K562 (cell line): ENCODE measurements at places on chromosomes 4 and X. TPM values are rescaled to one million over a fixed set of nuclear protein-coding genes. Genes with fewer than 3 reads are reported as not detected.

DNA sequence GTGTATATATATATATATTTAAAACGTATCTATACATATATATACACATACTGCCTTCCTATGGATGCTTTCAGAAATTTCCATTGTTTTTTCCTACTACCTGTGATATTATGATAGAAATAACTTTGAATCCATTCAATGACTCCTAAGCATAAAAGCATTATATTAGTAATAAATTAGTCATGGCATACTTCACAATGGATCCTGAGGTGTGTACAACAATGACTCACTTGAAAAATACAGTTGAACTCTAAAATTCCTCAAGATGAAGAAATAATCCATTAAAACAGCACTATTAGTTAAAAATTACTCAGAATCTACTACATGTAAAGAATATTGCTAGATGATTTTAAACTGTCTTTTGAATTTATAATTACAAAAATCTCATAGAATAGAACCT lies 201.1 kb downstream of the STPG2 start:
- no peak for DNase-seq

- no peak for DNase-seq
These were observed 78.7 kb downstream of the SUPT20HL2 start for GRCh38 chrX:24235084-24235710.

- no peak for DNase-seq
These were observed 54.2 kb downstream of the SPATA18 start for GRCh38 chr4:52105276-52105675.

DNA sequence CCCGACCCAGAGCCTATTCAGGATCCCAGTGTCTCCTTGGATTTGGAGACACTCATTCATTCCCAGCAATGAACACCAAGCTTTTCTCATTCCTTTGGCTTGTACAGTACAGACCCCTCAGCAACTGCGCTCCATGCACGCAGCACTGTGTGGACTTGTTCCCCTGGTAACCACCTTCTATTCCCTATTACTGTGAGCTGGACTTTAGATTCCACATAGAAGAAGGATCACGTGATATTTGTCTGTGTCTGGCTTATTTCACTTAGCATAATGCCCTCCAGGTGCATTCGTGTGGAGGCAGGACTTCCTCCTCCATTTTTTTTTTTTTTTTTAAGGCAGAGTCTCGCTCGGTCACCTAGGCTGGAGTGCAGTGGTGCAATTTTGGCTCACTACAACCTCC lies 106.4 kb downstream of the PHKA2 start:
- DNase-seq, result no peak

- no peak for DNase-seq
These were observed 177.3 kb upstream of the EMCN start for GRCh38 chr4:100695039-100695654.

DNA sequence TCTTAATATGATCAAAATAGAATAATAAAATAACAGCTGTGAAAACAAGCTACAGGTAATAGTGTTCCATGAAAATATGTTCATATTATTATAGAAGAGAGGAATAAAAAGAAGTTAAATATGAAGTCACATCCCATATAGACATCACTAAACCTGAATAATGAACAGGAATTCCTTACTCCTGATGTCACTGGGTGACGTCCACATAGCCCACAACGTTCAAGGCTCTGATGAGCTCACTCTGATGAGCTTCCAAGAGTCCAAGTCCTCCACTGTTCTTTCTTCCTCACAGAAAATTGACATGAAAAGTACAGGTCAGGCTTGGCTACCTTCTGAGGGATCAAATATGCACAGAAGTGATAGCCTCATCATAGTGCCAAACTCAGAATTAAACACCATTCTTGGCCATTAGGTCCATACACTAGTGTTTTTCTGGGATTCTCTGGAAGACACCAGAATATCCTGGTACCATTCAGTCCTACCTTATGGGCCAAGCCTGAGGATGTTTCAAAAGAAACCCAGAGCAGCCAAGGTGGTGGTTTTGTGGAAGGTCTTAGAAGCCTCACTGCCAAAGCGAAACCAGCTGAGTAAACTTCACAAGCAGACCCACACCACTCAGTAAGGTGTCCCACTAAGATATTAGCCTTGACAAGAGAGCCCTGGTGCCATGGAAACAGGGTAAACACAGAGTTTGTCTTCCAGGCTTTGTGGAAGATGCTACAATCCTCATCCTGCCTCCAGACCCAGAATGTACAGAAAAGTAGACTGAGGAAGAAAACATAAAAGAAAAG lies 138.4 kb upstream of the HHIP start:
- no peak for DNase-seq

- DNase-seq, result no peak
These were observed 247.8 kb upstream of the DKK2 start for GRCh38 chr4:107283587-107284559.

- DNase-seq, result no peak
These were observed 740.3 kb upstream of the FRG1 start for GRCh38 chr4:189200353-189200752.

GRCh38 chr4:141636771-141637460 lies 533 bp downstream of the IL15 start:
- no peak for DNase-seq

GRCh38 chr4:184461711-184462441 lies 12.5 kb downstream of the IRF2 start:
- DNase-seq, result no peak

- no peak for DNase-seq
These were observed 43.0 kb upstream of the NHSL2 start for GRCh38 chrX:71867680-71868079.

DNA sequence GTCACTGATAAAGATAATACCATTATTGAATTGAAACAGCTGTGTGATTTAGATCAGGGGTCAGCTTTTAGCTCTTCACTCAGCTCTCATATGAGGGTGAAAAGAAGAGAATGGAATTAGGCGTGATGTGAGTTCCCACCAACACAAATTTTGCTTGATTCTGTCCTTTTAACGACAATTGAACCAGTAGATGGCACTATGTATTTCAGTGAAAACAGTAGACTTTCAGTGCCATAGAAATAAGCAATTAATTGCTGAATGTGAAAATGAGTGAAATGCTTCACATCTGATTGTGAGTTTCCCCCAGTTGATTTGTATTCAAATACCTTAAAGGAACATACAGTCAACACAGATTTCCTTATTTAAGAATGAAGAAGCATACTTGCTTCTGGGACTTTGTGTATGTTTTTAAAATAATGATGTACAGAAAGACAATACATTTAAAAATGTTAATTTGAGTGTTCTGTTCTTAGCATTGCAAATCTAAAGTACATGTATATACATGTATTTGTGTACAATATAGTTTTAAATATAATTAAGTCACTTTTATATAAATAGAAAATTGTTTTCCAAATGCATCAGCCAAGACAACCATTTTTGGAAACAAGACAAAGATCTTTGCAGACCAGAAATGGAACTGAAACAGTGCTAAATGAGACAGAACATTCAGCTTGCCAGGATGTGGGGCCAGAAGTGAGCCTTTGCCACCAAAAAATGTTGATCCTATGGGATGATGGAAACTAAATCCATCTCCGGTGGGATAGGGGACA lies 178.8 kb downstream of the SNCA start:
- no peak for DNase-seq

DNA sequence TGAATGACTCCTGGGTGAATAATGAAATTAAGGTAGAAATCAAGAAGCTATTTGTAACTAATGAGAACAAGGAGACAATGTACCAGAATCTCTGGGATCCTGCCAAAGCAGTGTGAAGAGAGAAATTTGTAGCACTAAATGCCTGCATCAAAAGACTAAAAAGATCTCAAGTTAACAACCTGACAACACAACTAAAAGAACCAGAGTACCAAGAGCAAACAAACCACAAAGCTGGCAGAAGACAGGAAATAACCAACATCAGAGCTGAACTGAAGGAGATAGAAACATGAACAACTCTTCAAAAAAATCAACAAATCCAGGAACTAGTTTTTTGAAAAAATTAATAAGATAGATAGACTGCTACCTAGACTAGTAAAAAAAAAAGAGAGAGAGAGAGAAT lies 8.4 kb downstream of the CFAP299 start:
- no peak for DNase-seq

DNA sequence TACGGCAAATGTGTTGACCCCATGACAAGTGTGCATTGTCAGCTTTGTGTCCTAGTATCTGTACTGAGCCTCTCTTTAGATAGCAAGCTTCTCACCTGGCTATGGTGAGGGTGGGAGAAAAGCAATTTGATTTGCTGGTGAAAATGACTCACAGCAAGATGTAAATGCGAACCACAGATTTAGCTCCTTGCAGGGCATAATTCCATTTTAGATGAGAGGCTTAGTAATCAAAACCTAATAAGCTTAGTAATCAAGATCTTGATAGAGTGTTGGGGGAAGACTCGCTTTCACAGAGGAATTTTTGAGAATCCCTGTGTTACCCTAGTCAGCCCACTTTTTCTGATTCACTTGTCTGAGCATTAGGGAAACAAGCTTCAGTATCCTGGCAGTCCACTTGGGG lies 7.7 kb upstream of the OCIAD2 start:
- no peak for DNase-seq

GRCh38 chr4:163913571-163913970 lies 419.1 kb downstream of the TMA16 start:
- DNase-seq, result no peak

GRCh38 chr4:152575533-152575932 lies 39.6 kb upstream of the FBXW7 start:
- DNase-seq, result no peak

- DNase-seq, result no peak
These were observed 116.9 kb downstream of the RAB28 start for GRCh38 chr4:13367244-13367643.

- DNase-seq, result no peak
These were observed 101.2 kb downstream of the ARHGAP6 start for GRCh38 chrX:11564546-11564945.

DNA sequence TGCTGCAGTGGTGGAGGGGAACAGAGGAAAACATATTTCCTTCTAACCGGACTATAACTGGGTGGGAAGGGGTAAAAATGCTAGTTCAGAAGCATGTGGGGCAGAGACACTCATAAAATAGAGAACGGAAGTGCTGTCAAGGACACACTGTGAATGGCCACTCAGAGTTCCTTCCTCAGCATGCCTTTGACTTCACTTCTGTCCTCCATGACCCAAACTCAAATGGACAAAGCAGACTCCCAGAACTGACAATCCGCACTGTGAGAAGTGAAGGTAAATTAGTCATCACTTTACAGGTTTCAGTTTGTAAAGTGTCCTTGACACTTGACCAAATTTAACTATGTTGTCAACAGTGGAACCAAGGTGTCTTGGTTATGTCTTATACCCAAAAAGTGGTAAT lies 30.2 kb upstream of the ELF2 start:
- DNase-seq, result no peak

SPACA5 gene
- not detected in 2 replicates for total RNA-seq

ITIH6 gene
- total RNA-seq, result not detected in 2 replicates

GLRA2 gene
- not detected in 2 replicates for total RNA-seq

APLN gene
- 0.04 TPM in 1 of 2 replicates, not detected in the other for total RNA-seq

ALB gene
- total RNA-seq, result 18.5 and 24.2 TPM in 2 replicates

MND1 gene
- 38.9 and 39.0 TPM in 2 replicates for total RNA-seq

SLC9B2 gene
- total RNA-seq, result 14.6 and 15.0 TPM in 2 replicates

CD38 gene
- 0.04 TPM in 1 of 2 replicates, not detected in the other for total RNA-seq

PPP1R2C gene
- total RNA-seq, result not detected in 2 replicates

SH3BP2 gene
- total RNA-seq, result 10.8 and 16.0 TPM in 2 replicates
